ENCODE measurements at places on chromosomes 3 and 15.

DNA sequence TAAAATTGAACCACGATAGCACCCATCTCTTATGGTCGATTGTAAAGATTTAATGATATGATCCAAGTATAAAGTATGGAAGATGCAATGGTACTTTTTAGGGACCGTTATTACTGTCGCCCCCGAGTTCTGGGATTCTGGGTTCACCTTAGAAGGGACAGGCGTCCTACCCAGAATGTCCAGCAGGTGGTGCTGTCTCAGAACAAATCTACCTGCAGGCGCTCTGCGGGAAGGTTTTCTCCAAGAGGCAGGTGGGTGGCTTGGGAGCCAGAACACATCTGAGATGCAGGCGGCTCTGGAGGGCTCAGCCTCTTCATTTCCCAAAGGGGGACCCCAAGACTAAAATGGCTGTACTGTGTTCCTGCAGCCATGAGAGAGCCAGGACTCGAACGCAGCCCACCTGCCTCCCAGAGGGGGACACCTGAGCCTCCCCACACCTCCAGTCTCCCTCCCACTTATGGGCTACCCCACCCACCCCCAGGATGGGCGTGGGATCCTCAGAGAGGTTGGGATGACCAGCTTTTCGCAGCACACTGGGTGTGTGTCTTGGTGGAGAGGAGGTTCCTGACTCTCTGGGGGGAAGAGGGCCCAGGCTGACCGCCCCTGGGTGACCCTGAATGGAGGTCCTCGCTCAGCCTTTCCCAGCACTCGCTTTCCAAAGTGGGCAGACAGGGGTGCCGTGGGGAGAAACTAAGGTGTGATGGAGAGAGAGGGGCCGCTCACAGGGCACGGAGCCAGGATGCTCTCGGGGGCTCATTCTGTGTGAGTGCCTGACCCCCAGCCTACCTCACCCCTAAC lies 28.1 kb upstream of the CORO2B start:
- DNase-seq, result peak; percentile 68
- no peaks in the 10 kb centered on the region for H3K36me3 ChIP-seq
- H3K27ac ChIP-seq, result no peak overlapping the region
- no peaks in the 10 kb centered on the region for H3K4me1 ChIP-seq

DNA sequence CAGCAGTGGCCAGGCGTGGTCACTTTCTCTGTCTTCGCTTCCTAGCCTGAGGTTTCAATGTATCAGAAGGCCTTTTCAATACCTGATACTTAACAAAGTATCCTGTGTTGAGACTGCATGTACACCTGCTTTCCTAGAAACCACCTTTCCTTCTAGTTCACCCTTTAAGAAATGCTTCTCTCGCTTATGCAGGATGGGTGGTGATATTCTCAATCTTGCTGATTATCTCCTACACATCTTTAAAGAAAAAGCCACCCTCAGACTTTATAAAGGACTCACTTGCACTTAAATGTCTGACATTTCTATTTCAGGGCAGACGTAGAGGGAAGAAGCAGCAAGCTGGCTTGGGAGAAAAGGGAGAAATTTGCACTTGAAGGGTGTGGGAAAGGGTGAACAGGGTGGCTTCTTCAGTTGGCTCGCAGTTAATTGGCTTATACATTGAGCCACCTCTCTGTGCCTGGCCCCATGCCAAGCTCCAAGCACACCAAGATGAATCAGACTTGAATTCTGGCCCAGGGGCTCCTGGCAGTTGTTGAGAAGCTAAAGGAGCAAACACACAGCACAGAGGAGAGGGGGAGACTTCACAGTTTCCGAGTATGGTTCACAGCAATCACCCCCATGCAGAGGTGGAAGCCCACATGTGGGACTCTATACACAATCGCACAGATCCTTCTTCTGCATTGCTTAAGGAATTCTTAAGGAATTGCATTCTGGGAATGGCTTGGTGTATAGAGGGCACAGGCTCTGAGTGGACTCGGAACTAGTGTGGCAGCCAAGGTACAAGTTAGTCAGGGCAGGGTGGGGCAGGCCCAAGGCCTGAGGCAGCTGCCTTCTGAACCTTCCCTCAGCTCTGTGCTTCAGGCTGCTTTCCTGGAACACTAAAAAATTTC lies 1.3 kb downstream of the ARL6IP5 start:
- H3K27me3 ChIP-seq, result no peaks in the 10 kb centered on the region
- H3K36me3 ChIP-seq, result peaks cover 34% of the 10 kb centered on the region
- H3K27ac ChIP-seq, result peak overlapping the region; percentile 95

- no peak overlapping the region for H3K4me3 ChIP-seq
- DNase-seq, result no peak
- H3K4me1 ChIP-seq, result peaks cover 9% of the 10 kb centered on the region
- H3K27me3 ChIP-seq, result no peaks in the 10 kb centered on the region
Observed at GRCh38 chr15:50653156-50653743, 33.3 kb downstream of the TRPM7 start.

- H3K4me3 ChIP-seq, result no peak overlapping the region
- no peak overlapping the region for H3K27ac ChIP-seq
- H3K36me3 ChIP-seq, result no peaks in the 10 kb centered on the region
Observed at GRCh38 chr3:139745831-139746230, 68.1 kb upstream of the NMNAT3 start.

GRCh38 chr3:174951034-174951433 lies 91.9 kb downstream of the NAALADL2 start:
- H3K27me3 ChIP-seq, result no peaks in the 10 kb centered on the region
- no peaks in the 10 kb centered on the region for H3K4me1 ChIP-seq
- no peak for DNase-seq
- no peak overlapping the region for H3K4me3 ChIP-seq

Data from activated B cell treated with CpG ODN at 0.5 μM for 24 hours (primary cell).